ENCODE measurements at places on chromosomes 1 and 21. TPM values are rescaled to one million over a fixed set of nuclear protein-coding genes. Genes with fewer than 3 reads are reported as not detected.

- DNase-seq: no peak
These were observed 17.3 kb downstream of the WDR47 start for GRCh38 chr1:109024646-109025045.

- no peak for DNase-seq
These were observed 222.1 kb downstream of the COL24A1 start for GRCh38 chr1:85934516-85934915.

- DNase-seq: no peak
These were observed 50.5 kb downstream of the CD2 start for GRCh38 chr1:116804736-116805135.

DNA sequence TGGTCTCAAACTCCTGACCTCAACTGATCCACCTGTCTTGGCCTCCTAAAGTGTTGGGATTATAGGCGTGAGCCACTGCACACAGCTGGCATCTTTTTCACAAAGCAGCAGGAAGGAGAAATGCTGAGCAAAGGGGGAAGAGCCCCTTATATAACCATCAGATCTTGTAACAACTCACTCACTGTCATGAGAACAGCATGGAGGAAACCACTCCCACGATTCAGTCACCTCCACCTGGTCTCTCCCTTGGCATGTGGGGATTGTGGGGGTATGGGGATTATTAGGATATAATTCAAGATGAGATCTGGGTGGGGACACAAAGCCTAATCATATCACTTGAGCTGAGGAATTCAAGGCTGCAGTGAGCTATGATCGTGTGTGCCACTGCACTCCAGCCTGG is 3.0 kb upstream of the MFSD2A start:
- DNase-seq: no peak

DNA sequence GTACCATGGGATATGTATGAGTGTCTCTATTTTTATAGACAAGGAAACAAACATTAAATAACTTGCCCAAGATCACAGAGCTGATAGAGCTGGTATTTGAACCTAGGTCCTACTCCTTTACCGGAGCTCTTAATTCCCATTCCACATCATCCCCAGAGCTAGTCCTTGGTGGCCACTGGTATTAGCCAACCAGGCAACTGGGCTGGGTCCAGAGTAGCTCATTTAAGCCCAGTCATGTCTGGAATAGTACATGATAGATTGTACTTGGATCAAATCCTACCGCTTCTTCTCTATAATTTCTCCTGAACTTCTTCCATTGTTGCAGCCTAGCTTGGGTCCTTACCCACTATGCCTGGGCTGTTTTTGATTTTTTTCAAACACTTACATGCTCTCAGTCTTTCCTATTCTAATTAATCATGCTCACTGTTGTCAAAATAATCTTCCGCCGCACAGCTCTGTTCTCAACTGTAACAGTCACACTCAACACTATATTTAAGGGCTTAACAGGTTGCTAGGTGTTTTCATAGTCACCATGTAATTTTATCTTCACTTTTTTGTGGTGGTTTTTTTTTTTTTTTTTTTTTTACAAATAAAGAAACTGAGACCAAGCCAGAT is 80.2 kb downstream of the COLGALT2 start:
- no peak for DNase-seq

Gene FAM72C
- 1.9 TPM for polyA plus RNA-seq

Gene TSPAN1
- 1.1 TPM for polyA plus RNA-seq

Gene PLCH2
- polyA plus RNA-seq: 0.91 TPM

- DNase-seq: no peak
These were observed 141.0 kb upstream of the POU3F1 start for GRCh38 chr1:38187552-38187951.

GRCh38 chr21:44272284-44272858 is 10.7 kb upstream of the DNMT3L start:
- DNase-seq: no peak

DNA sequence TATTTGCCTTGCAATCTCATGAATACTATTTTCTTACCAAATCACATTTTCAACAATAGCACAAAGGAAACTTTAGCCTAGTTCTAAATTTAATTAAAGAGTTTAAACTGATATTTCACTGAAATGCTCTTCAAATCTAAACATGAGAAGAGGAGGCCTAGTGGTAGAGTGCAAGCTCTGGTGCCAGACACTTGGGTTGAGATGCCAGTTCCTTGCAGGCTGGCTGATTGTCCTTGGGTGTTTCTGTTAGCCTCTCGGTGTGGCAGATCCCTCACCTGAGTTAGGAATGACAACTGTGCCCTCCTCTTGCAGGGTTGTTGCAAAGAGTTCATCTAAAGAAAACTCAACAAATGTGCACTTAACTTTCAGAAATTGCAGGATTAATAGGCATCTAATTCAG is 12.5 kb downstream of the ZBTB21 start:
- DNase-seq: no peak

Gene ADCY10
- polyA plus RNA-seq: 0.44 TPM

GRCh38 chr1:56295949-56296929 is 283.1 kb downstream of the PLPP3 start:
- no peak for DNase-seq

GRCh38 chr1:233433436-233434210 is 106.1 kb downstream of the MAP3K21 start:
- no peak for DNase-seq

- no peak for DNase-seq
These were observed 28.1 kb downstream of the SLC44A5 start for GRCh38 chr1:75582725-75583261.
